ENCODE measurements at places on chromosomes 1 and 21. TPM values are rescaled to one million over a fixed set of nuclear protein-coding genes. Genes with fewer than 3 reads are reported as not detected.

Gene OR6K3
- total RNA-seq: not detected

Gene CCDC24
- total RNA-seq: 1.6 TPM

Gene OR2L2
- not detected for total RNA-seq

DNA sequence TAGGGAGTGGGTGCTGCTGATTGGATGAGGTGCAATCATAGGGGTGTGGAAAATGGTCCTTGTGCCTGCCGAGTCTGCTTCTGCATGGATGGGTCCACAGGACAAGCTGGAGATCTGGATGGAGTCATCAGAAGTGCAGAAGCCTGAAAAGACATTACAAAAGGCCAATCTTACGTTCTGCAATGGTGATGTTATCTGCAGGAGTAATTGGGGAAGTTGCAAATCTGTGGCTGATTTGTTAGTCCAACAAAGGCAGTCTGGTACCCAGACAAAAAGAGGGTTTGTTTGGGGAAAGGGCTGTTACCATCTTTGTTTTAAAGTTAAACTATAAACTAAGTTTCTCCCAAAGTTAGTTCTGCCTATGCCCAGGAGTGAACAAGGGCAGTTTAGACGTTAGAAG lies 166.5 kb downstream of the PGBD5 start:
- no peaks in the 10 kb centered on the region for H3K27me3 ChIP-seq
- H3K4me3 ChIP-seq: no peak overlapping the region
- no peaks in the 10 kb centered on the region for H3K4me1 ChIP-seq
- no peak overlapping the region for H3K27ac ChIP-seq
- H3K36me3 ChIP-seq: peaks cover 10% of the 10 kb centered on the region

Gene CA6
- not detected for total RNA-seq

DNA sequence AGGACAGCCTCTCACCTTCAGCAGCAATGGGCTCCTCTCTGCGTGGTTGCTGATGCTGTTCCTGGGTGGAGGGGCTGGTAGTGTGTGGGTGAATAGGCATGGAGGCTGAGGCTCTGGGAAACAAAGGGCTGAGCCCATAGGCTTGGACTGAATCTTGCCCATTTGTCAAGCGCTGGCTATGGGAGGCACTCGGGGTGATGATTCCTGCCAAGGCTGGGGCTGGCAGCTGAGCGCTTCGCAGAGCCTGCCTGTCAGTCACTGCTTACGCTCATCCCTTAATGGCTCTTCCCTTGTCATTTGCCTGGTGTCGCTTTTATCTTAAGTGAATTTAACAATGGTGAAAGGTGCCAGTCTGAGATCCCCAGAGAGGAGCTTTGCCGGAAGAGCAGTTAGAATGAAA lies 353.3 kb downstream of the PBX1 start:
- H3K4me3 ChIP-seq: no peak overlapping the region
- no peaks in the 10 kb centered on the region for H3K4me1 ChIP-seq
- no peak overlapping the region for H3K27ac ChIP-seq
- H3K27me3 ChIP-seq: no peaks in the 10 kb centered on the region
- no peak for DNase-seq

Gene NBPF26
- 8.4 TPM for total RNA-seq

- H3K4me3 ChIP-seq: no peak overlapping the region
- no peaks in the 10 kb centered on the region for H3K36me3 ChIP-seq
- H3K4me1 ChIP-seq: no peaks in the 10 kb centered on the region
- no peak overlapping the region for H3K27ac ChIP-seq
- H3K27me3 ChIP-seq: no peaks in the 10 kb centered on the region
- DNase-seq: no peak
Observed at GRCh38 chr1:172679000-172679772, 20.3 kb downstream of the FASLG start.

Gene RCSD1
- total RNA-seq: 0.16 TPM

GRCh38 chr1:151502859-151503780 lies 8.1 kb upstream of the CGN start:
- no peak overlapping the region for H3K27ac ChIP-seq
- DNase-seq: no peak
- H3K4me1 ChIP-seq: no peaks in the 10 kb centered on the region
- H3K36me3 ChIP-seq: no peaks in the 10 kb centered on the region

DNA sequence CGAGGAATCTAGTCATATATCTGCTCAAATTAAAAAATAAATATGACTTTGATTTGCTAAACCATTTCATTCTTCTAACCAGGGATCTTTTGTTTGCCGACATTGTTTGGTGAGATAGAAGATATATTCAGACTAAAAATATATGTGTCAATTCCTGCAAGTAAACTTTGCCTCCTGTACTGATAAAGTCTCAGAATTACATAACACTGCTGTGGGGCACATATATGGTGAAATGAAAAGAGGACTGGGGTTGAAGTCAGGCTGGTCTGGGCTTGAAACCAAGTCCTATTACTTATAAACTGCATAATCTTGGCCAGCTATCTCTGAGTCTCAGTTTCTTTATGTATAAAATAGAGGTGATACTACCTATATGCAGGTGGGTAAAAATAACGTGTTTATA lies 9.8 kb downstream of the SCMH1 start:
- H3K4me3 ChIP-seq: no peak overlapping the region
- no peaks in the 10 kb centered on the region for H3K27me3 ChIP-seq
- peaks cover 16% of the 10 kb centered on the region for H3K4me1 ChIP-seq
- no peak overlapping the region for H3K27ac ChIP-seq

Gene RXRG
- total RNA-seq: 10.9 TPM

DNA sequence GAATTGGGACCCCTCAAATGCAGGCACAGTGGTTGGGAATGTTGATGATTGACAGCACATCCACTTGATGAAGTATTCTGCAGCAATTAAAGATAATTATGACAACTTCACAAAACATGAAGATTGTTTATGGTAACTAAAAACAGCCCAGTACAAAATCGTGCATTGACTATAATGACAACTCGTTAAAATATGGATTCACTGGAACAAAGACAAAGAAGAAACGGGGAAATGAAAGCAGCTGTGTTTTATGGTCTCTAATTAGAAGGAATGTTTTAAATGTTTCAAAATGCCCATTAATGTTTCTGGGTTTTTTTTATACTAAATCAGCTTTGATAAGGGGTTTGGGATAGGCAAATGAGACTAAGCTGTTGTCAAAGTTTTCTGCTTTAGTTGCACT lies 36.1 kb downstream of the NIPAL3 start:
- H3K36me3 ChIP-seq: no peaks in the 10 kb centered on the region
- H3K27me3 ChIP-seq: peaks cover 12% of the 10 kb centered on the region
- no peaks in the 10 kb centered on the region for H3K4me1 ChIP-seq
- no peak for DNase-seq

- H3K27ac ChIP-seq: no peak overlapping the region
- H3K4me1 ChIP-seq: peaks cover 3% of the 10 kb centered on the region
- no peaks in the 10 kb centered on the region for H3K36me3 ChIP-seq
- H3K27me3 ChIP-seq: no peaks in the 10 kb centered on the region
- H3K4me3 ChIP-seq: no peak overlapping the region
- DNase-seq: peak; percentile 30
Observed at GRCh38 chr1:201925981-201926645, 20.2 kb downstream of the LMOD1 start.

DNA sequence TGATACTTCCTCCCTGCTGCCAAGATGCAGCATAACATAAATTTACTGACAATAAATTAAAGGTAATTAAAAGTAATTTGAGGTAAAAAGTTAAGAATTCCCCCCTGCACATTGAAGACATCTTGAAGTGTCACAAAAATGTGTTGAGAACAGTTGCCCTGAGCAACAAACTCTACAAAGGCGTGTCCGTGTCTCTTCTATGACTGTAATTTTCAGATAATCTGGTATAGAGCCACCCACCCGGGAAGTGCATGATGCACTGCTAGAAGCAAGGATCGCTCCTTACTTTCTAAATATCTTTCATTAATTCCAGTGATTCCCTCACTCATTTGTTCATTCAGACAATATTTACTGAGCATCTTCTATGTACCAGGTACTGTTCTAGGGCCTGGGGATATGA lies 11.0 kb upstream of the CASQ1 start:
- H3K27me3 ChIP-seq: 0 out of 2 replicates have a peak, but pooled peaks cover 4% of the 10 kb centered on the region
- H3K4me3 ChIP-seq: no peak overlapping the region
- H3K36me3 ChIP-seq: no peaks in the 10 kb centered on the region
- DNase-seq: no peak
- H3K4me1 ChIP-seq: no peaks in the 10 kb centered on the region

Gene PERM1
- total RNA-seq: not detected

- H3K4me1 ChIP-seq: no peaks in the 10 kb centered on the region
- H3K4me3 ChIP-seq: no peak overlapping the region
- DNase-seq: no peak
- H3K27me3 ChIP-seq: no peaks in the 10 kb centered on the region
Observed at GRCh38 chr1:229905031-229905545, 161.9 kb upstream of the GALNT2 start.

Gene PTPRC
- not detected for total RNA-seq

- H3K4me1 ChIP-seq: no peaks in the 10 kb centered on the region
- peaks cover 38% of the 10 kb centered on the region for H3K27me3 ChIP-seq
- H3K4me3 ChIP-seq: no peak overlapping the region
- DNase-seq: no peak
Observed at GRCh38 chr1:37308031-37308960, 166.1 kb upstream of the ZC3H12A start.

DNA sequence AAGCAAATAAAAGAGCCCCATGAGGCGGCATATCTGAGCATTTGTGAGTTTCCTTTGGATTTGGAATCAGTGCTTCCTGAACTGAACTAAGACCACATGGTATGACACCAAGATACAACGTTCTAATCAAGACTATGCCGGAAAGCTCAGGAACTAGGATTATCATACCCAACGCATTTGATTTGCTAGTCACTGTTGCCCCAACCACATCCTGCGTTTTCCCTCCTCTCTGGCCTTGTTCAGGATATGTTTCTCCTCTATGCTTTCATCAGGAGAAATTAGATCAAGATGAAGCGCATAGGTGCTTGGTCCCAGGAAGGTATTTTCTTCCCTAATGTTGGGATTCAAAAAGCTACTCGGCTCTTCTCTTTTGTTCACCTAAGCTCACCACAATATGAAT lies 79.3 kb downstream of the SLC35F3 start:
- no peak overlapping the region for H3K27ac ChIP-seq
- H3K36me3 ChIP-seq: no peaks in the 10 kb centered on the region
- no peaks in the 10 kb centered on the region for H3K4me1 ChIP-seq

DNA sequence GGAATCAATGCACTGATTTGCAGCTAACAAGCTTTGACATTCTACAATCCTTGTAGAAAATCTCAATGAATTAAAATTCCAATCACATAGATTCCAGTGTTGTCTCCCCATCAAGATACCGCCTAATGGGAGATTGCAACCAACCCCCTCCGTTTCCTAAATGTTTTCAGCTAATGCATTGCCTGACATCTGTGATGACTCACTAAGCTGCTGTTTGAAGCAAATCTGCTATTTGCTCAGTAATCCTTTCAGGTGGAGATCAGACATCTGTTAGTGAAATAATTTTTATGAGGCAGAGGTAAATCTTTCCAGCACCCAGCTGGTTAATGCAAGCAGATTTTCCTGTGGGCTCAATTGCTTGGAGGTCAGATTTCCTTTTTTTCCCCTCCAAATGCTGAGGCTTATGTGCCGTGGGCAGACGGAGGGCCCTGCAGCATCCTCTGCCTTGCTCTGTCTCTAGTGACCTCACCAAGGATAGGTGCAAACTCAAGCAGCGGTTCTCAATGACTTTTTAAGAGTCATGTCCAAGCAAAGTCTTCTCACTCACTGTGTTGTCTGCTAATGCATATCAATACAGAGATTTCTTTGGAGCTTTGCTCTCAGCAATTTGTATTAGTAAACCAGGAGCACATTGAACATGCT lies 91.1 kb upstream of the RAB3GAP2 start:
- no peak overlapping the region for H3K4me3 ChIP-seq
- peaks cover 3% of the 10 kb centered on the region for H3K4me1 ChIP-seq
- peak; percentile 12 for DNase-seq
- no peaks in the 10 kb centered on the region for H3K27me3 ChIP-seq
- H3K27ac ChIP-seq: no peak overlapping the region

DNA sequence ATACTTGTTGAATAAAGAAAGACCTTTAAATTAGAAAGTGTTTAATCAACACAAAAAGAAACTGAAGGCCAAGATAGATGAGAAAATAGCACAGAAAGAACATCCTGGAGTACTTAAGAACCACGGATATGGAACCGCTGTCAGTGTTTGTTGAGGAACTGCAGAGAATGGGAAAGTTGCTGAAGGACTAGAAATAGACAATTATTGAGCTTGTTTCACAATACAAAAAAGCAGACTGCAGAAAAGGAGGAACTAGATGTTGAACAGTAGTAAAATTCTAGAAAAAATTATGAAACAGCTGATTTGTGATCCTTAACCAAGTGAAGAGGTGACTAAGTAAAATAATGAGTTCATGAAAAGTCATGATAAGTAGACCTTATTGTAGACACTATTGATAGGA lies 29.7 kb downstream of the MYSM1 start:
- H3K4me3 ChIP-seq: no peak overlapping the region
- H3K4me1 ChIP-seq: no peaks in the 10 kb centered on the region
- DNase-seq: no peak
- H3K36me3 ChIP-seq: peaks cover 88% of the 10 kb centered on the region

GRCh38 chr21:43304206-43304605 lies 122.7 kb downstream of the SIK1 start:
- DNase-seq: no peak
- no peak overlapping the region for H3K27ac ChIP-seq
- H3K27me3 ChIP-seq: no peaks in the 10 kb centered on the region
- peaks cover 37% of the 10 kb centered on the region for H3K4me1 ChIP-seq
- no peaks in the 10 kb centered on the region for H3K36me3 ChIP-seq

GRCh38 chr1:35030756-35031446 lies 844 bp downstream of the ZMYM6 start:
- no peaks in the 10 kb centered on the region for H3K4me1 ChIP-seq
- H3K36me3 ChIP-seq: no peaks in the 10 kb centered on the region
- peak; percentile 38 for DNase-seq
- H3K27me3 ChIP-seq: no peaks in the 10 kb centered on the region
- H3K27ac ChIP-seq: peak overlapping the region; percentile 66

- H3K36me3 ChIP-seq: no peaks in the 10 kb centered on the region
- no peak overlapping the region for H3K27ac ChIP-seq
Observed at GRCh38 chr1:9534953-9535352, 4.3 kb upstream of the SLC25A33 start.

- peaks cover 6% of the 10 kb centered on the region for H3K4me1 ChIP-seq
- H3K4me3 ChIP-seq: peak overlapping the region; percentile 88
- peaks cover 5% of the 10 kb centered on the region for H3K36me3 ChIP-seq
- H3K27me3 ChIP-seq: no peaks in the 10 kb centered on the region
Observed at GRCh38 chr1:52365071-52365745, 797 bp downstream of the CC2D1B start.

GRCh38 chr1:165129568-165130164 lies 226.8 kb downstream of the LMX1A start:
- no peak overlapping the region for H3K27ac ChIP-seq
- H3K4me3 ChIP-seq: no peak overlapping the region
- no peaks in the 10 kb centered on the region for H3K27me3 ChIP-seq
- no peaks in the 10 kb centered on the region for H3K36me3 ChIP-seq
- H3K4me1 ChIP-seq: peaks cover 7% of the 10 kb centered on the region
